NCI-H446 (cell line): ENCODE measurements at places on chromosomes 5 and 9.

DNA sequence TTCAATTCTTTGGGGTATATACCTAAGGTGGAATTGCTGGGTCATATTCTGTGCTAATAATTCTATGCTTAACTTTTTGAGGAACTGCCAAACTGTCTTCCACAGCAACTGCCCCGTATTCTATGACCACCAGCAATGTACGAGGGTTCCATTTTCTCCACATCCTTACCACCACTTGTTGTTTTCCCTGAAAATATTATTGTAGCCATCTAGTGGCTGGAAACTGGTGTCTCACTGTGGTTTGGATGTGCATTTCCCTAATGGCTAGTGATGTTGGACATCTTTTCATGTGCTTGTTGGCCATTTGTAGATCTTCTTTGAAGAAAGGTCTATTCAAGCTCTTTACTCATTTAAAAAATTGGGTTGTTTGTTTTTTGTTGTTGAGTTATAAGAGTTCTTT lies 30.7 kb downstream of the MSX2 start:
- no peak for DNase-seq

DNA sequence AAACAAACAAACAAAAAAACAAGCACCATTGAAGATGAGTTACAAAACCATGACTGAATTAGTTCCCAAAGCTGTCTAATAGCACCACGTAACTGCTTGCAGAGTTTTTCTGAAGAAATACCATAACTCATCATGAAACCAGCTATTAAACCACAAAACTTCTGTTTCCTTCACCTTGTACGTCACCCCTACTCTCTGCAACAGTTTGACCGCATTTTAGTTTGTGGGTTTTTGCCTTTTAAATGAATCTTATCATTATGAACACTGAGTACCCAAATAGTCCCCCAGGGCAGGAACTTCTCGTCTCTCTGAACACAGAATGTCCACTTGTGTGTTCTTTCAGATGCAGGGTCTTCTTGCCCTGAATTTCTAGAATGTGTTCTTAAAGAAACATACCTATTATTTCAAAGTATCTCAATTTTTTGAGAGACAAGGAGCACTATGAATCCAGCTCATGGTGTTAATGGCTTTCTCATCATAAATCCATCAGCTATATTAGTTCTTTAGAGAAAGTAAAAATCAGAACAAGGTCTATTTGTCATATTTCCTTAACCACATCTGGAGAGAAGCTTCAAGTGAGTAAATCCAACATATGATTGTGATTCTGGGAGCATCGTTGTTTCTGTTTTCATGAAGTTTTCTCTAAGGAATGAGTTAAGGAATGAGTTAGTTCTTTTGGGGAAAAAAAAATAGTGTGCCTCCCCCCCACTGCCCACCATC lies 210.6 kb downstream of the AUH start:
- DNase-seq: no peak

GRCh38 chr9:124009531-124010217 lies 1.9 kb upstream of the LHX2 start:
- no peak for DNase-seq

DNA sequence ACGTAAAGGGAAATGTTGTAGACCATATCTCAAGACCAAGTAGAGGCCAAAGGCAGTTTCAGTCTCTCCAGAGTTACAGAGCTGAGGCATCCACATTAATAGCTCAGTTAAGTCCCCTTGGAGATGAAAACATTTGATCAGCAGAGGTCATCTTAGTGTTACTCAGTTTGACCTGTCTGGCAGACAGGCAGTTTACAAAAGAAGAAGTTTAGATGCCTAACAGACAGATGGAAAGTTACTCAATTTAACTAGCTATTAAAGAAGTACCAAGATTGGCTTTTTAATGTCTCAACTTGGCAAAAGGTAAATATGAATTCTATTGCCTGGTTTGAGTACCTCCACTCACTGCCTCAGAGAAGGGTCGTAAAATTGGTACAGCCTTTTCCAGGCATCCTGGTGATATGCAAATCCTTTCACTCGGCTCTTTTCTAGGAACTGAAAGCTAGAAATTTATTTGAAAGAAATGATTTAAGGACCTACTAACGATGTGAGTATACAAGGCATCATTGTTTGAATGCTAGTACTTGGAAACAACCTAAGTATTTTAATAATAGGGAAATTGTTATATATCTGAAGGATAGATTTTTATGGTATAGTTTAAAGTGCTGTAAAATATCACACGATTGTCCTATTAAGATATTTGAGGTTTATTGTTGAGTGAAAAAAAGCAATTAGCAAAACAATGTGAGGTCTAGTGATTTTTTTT lies 14.8 kb downstream of the ACO1 start:
- DNase-seq: no peak

DNA sequence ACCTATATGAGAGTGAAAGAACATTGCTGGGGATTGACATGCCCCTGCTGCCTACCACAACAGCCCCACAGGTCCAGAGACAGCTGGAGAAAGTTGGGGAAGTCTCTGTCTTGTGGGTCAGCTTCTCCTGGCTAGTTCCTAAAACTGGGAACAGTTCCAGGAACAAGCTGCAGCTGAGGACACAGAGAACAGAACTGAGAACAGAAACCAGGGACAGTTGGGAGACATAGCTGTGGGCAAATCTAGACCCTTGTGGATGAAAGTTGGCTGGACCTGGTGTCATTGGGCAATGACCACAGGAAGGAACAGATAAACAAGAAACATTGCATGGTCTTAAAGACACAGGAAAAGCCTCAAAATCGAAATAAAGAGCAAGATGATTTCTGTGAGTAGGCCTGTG lies 58.3 kb upstream of the MOCS2 start:
- DNase-seq: no peak
